ENCODE measurements at places on chromosomes 6 and 20.

- DNase-seq = no peak
These were observed 8.5 kb upstream of the SPATS1 start for GRCh38 chr6:44333942-44334341.

DNA sequence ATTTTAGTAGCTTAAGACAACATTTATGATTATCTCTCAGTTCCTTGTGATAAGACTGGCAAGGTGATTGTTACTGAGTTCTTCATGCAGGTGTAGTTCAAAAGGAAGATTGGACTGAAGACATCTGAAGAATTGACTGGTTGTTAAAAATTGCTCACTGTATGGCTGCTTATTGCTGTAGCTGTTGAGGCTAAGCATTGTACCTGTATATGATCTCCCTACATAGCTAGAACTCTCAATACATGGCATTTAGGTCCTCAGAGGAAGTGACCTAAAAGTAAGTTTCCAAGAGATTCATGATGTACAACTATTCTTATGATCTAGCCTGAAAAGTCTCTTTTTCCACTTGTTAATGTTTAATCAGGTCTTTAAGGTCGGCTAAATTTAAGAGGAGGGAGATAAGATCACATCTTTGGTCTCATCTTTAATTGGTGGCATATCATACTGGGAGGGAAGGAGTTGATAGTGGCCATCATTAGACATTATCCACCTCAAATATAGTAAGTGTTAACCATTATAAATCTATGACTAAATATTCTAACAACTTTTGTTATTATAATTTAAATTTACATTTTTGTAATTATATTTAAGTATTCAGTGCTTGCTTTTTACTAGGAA lies 401.2 kb upstream of the EPHA7 start:
- DNase-seq = no peak

DNA sequence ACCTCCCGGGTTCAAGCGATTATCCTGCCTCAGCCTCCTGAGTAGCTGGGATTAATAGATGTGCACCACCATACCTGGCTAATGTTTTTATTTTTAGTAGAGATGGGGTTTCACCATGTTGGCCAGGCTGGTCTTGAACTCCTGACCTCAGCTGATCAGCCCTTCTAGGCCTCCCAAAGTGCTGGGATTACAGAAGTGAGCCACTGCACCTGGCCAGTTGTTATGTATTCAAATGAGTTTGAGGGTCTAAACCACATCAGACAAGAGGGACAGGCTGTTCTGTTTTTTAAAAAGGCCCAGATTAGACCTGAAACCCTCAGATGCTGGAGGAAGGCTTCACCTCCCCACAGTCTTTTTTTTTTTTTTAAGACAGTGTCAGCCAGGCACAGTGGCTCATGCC lies 4.1 kb upstream of the SPAG4 start:
- no peak for DNase-seq

- DNase-seq = no peak
These were observed 115.6 kb downstream of the TMEM170B start for GRCh38 chr6:11653028-11653583.

- DNase-seq = no peak
These were observed 18.3 kb downstream of the RPS6KA2 start for GRCh38 chr6:166608774-166609173.

DNA sequence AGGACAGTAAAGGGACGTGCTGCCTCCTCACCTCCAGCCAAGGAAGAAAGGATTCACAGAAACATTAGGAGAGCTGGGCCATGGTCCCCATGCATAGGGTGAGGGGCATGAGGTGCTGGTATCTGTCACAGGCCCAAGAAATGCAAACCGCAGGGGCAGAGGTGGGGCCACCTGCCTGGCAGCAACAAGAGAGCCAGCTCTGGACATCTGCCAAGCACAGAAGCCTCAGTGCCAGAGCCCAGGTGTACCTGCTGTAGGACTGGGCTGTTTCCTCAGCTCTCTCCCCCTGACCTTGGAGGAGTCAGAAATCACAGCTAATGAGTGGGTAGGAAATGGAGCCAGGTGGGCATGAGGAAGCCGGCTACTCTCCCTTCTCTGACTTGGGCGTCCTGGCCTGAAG lies 45.3 kb downstream of the SLC2A12 start:
- DNase-seq = no peak

DNA sequence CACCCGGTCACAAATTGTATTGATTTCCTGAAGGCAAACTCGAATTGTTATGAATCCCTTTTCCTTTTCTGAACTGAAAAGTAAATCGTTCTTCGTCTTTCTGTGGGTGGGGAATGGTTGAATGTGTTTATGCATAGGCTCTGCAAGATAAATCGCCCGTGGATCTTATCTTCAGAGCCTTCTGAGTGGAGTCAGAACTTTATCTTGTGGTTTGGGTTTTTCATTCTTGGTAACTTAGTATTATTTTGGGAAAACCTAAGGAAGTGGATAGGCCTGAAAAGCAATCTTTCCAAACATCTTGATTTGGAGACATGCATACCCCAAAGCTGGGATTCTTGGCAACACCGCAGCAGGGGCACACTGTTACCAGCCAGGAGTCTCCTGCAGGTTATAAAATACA lies 122.4 kb downstream of the MAP3K7 start:
- no peak for DNase-seq

GRCh38 chr6:37731888-37732287 lies 34.2 kb upstream of the MDGA1 start:
- DNase-seq = peak; percentile 44
